ENCODE measurements at places on chromosomes 6 and 20.

GRCh38 chr6:56232436-56232835 is 14.9 kb downstream of the COL21A1 start:
- no peak for DNase-seq

DNA sequence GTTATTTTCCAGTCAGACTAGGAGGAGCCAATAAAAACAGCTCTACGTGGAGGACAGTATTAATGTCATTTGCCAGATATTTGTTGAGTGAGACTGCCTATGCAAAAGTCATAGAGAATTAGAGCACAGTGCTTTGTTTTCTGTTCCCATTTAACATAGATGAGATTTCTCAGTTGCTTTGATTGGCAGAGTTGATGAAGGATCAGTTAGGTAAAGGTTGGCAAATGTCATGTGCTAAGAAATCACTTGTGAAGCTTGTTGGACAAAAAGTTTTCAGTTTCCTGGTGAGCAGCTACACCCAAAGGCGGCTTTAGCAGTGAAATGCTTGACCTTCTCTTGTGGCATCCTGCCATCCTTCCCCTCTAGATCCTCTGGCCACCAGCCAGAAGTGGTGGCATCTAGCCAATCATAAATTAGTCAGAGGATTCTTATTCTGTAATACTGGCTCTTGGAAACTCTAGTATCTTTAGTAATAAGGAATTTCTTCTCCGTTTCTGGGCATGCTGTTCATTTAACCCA is 37.0 kb downstream of the BCKDHB start:
- no peak for DNase-seq

DNA sequence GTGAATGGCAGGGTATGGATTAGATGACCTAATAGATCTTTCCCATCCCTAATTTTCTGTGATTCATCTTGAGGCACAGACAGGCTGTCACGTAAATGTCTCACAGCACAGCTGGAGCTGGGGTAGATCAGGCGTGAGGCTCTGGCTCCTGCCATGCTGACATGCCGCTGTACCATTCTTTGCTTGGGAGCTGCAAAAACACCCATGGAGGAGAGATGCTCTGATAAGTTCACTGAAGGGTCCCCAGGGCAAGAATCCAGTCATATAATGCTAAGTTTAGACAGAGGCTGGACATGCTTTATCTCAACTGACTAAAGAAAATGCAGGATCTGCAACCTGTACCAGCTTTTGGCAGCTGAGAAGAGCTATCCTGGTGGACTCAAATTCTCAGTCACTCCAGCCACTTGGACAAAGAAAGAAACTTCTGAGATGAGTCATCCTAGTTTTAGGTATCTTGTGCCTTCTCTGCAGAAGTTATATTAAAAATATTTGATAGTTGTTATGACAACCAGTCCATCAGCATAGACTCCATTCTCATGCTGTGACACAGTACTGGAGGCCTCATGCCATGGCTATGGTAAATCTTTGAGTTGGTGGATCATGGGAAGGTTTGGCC is 185.1 kb upstream of the RAB32 start:
- no peak for DNase-seq

DNA sequence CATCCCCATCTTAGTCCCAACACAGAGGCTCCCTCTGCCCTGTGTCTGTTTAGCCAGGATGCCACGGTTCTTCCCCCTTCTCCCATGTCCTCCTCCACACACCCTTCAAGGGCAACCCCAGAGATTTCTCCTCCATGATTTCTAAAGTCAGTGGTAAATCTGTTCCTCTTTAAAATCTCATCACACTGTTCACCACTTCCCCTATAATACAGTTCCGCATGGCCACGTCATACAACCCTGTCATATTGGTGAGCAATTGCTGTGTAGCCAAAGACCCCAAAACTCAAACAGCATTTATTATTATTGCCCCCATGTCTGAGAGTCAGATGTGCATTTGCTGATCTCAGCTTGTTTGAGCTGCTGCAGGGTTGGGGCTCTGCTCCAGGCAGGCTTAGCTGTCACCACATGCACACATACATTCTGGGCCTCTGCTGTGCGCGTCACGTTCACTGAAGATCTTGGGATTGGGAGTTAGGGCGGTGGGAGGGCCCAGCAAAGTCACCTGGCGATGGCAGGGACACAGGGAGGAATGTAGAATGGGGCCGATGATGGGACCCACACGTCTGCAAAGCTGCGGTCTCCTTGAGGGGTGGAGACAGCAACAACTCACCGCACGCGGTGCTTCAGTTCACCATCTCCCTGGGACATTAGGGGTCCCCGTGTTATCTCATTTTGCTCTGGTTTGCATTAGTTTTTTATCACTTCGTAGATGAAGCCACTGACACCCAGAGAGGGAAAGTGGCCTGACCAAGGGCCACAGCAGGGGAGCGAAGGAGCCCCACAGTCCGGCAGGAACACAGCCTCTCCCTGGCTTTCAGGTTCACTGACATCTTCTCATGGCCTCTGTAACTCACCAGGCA is 36.9 kb upstream of the CD93 start:
- no peak for DNase-seq

- DNase-seq: no peak
Observed at GRCh38 chr6:143160015-143160414, 99.3 kb downstream of the AIG1 start.

DNA sequence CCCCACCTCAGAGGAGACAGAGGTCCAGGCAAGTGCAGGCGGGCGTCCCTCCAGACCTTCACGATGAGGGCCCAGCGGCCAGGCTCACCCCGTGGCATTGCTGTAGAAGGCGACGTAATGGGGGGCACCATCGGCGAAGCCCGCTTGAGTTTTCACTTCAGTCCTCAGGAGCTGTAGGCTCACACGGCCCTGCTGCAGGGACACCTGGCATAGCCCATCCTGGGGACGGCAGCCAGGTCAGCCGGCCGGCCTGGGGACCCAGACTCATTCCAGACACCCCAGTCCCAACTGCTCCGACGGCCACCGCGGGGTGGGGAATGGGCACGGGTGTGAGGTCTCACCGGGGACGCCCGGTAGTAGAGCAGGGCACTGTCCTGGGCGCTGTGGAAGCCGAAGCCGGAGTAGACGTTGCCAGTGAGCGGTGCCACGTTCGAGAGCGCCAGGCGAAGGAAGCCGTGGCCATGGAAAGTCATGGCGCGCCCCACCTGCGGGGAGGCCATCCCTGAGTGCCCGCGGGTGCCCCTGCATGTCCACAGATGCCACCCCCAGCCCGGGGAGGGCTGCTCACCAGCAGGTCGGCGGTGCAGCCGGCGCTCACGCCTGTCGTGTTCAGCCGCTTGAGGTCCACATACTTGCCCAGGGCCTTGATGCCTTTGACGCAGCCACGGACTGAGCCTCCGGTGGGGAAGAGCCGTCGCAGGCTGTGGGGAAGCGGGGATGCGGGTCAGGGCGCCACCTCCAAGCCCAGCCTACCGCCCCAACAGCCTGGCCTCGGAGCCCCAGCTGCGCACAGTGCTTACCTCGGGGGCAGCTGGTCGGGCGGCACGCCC is 9.2 kb downstream of the ADRM1 start:
- DNase-seq: no peak

- no peak for DNase-seq
Observed at GRCh38 chr6:15845492-15845891, 182.7 kb upstream of the DTNBP1 start.

GRCh38 chr20:54228841-54229240 is 21.0 kb downstream of the PFDN4 start:
- no peak for DNase-seq

- no peak for DNase-seq
Observed at GRCh38 chr20:52676283-52676995, 295.7 kb upstream of the TSHZ2 start.

DNA sequence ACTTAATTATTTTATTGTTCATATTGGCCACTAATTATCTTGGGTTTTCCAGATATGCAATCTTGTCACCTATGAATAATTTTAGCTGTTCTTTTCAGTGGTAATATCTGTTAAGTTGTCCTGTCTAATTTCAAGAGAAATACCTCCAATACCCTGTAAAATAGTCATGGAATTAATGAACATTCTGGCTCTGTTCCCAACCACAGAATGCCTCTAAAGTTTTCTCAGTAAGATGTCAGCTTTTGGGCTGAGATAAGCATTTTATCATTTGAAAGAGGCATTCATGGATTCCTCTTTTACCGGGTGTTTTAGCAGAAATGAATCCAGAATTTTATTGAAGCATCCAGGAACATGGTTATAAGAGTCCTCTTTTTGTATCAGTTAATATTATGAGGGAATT is 109.3 kb downstream of the WDR27 start:
- DNase-seq: no peak

DNA sequence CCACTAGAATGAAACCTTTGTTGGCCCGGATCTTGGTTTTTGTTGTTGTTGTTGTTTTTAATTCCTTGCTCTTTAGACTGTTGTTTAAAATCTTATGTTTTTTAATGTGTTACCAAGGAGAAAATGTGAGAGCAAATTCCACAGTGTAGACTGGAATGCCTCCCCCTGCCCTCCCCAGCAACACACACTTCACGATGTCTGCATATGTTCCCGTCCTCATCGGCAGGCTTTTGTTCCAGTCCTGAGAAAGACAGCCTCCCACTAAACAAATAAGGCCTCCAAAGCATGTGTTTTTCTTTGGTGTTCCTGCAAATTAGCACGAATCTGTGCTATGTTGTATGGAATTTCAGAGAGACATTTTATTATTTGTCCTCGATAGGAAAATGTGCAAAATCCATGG is 263.3 kb upstream of the QKI start:
- DNase-seq: no peak

GRCh38 chr6:45445749-45446549 is 68.2 kb upstream of the SUPT3H start:
- DNase-seq: no peak

GRCh38 chr20:47272893-47273590 is 83.5 kb downstream of the ZMYND8 start:
- no peak for DNase-seq

DNA sequence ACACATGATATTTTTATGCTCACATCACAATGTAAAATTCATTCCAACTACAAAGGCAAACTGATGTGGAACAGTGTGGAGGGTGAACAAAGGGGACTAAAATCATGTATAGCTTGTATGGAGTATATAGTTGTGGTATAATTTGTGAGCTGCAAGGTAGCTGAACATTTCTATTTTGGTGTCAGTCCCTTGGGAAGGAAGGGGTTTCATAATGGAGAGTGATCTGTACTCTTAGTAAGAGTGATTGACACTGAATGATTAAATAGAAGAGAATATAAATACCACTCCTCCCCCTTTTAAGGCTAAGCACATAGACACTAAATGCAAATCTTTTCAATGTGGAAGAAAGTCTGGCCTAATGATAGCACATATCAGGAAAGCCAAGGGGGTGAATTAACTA is 104.6 kb downstream of the POPDC3 start:
- no peak for DNase-seq

DNA sequence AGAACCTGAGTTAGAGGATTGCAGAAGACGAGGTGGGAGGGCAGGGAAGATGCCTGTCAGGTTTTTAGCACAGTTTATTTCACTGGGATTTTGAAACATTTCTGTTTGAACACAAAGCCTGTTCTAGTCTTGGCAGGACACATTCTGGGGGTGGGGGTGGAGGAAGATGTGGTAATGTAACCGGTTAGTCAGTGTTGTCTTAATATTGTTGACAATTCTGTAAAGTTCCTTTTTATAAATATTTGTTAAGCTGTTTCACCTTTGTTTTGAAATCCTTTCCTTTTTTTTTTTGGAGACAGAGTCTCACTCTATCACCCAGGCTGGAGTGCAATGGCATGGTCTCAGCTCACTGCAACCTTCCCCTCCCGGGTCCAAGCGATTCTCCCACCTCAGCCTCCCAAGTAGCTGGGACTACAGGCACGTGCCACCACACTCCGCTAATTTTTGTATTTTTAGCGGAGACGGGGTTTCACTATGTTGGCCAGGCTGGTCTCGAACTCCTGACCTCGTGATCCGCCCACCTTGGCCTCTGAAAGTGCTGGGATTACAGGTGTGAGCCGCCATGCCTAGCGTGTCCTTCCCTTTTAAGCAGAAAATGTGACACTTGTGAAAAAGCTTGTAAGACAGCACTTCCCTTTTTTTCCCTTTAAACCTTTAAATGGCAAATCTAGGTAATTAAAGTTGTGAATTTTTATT is 20.2 kb downstream of the SLC9A8 start:
- DNase-seq: no peak

DNA sequence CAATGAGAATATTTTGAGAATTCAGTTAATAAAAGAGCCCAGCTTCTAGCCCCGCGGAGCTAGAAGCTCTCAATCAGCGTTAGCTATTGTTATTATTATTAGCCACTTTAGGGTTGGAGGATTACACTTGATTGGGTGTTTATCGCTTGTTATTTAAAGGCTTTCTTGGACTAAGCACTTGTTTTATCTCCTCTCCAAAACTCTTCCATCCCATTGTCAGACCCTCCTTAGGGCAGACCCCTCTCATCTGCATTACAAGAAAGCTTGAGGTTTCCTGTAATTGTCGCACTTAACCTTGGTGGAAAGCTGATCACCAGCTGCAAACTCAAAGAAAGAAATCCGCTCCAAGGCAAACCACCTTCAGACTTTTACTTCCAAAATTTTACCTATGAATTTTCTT is 4.8 kb downstream of the DPPA5 start:
- no peak for DNase-seq

GRCh38 chr6:137705160-137706082 is 161.6 kb upstream of the TNFAIP3 start:
- DNase-seq: peak; percentile 61

DNA sequence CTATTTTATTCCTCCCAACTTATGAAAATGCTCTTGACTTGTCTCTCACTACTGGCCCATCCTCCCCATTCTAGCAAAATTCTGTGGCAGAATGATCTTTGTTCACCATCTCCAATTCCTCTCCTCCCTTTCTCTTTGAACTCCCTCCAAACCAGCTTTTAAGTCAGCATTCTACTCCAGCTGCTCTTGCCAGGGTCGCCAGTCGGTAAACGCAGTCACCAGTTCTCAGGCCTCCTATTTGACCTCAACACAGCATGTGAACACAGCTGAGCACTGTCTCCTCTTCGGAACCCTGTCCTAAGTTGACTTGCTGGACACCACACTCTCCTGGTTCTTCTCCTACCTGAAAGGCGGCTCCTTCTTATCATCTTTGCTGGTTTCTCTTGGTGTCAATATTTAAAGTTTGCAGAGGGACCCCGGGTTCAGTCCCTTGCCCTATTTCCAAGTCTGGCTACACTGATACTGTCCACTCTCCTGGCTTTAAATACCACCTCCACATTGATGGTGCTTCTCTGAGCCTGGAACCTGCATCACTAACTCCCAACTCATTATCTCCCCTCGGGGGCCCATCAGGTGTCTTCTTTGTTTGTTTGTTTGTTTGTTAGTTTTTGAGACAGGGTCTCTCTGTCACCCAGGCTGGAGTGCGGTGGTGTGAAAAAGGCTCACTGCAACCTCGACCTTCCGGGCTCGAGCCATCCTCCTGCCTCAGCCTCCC is 27.4 kb downstream of the GDAP1L1 start:
- DNase-seq: no peak

Measured in activated effector memory CD4-positive, alpha-beta T cell treated with Interleukin-2 at 50 U/mL for 16 hours (primary cell).